ENCODE measurements at places on chromosomes 13 and 19.

- no peak for DNase-seq
Observed at GRCh38 chr13:80203496-80203895, 137.4 kb downstream of the SPRY2 start.

DNA sequence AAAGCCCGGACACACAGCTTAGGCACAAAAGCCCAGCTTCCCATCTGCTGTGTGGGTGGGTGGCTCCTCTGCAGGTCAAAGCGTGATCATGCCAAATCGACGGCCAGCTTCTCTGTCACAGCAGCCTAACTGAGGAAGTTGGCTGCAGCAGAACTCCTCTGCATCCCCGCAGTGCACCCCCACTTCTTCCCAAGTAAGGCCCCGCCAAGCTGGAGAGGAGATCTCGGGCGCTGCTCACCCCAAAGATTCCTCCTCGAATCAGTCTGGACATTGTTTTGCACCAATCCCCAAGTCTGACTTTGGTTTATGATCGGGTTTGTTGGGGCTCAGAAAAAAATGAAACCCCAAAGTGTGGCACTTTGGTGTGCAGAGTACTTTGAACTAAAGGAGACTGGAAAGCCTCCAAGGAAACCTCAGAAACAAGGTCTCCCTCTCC is 19.7 kb upstream of the CPB2 start:
- DNase-seq = no peak

- no peak for DNase-seq
Observed at GRCh38 chr19:18173054-18173571, 500 bp upstream of the IFI30 start.

- DNase-seq = no peak
Observed at GRCh38 chr13:48990900-48991299, 15.2 kb downstream of the FNDC3A start.

DNA sequence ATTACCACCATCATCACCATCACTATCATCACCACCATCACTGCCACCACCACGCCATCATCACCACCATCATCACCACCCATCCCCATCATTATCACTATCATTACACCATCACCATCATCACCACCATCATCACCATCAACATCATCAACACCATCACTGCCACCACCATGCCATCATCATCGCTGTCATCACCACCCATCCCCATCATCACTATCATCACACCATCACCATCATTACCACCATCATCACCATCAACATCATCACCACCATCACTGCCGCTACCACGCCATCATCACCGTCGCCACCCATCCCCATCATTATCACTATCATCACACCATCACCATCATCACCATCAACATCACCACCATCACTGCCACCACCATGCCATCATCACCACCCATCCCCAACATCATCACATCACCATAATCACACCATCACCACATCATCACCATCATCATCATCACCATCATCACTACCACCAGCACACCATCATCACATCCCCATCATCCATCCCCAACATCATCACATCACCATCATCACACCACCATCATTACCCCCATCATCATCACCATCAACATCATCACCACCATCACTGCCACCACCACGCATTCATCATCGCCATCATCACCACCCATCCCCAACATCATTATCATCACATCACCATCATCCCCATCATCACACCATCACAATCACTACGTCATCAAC is 61.7 kb downstream of the TUBGCP3 start:
- no peak for DNase-seq

DNA sequence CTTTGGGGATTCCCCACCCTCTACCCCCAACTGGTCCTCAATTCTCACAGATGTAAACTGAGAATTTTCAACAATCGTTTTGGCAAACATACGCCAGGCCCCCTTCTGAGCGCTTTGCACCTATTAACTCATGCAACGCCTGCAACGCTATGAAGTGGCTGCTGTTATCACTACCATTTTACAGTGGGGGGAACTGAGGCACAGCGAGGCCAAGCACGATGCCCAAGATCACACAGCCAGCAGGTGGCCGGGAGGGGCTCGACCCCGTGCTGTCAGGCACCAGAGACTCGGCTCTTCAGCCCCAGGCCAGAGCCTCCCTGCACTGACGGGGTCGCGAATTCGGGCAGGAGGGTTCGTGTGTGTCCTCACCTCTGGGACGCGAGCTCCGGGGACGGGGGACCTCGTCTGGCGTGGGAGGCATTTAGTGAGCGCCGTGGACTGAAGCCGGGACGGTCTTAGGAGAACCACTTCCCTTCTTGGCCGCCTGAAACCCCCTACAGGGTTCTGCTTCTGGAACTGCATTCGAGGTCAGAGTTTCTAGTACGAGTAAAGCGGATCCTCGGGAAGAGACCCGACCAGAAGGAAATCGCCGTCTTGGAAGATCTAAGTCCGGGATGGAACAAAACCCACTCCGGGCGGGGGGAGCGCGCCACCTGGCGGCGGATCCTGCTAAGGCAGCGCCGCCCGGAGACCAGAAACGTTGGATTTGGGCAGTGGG is 21.0 kb downstream of the ZNF114 start:
- peak; percentile 68 for DNase-seq

DNA sequence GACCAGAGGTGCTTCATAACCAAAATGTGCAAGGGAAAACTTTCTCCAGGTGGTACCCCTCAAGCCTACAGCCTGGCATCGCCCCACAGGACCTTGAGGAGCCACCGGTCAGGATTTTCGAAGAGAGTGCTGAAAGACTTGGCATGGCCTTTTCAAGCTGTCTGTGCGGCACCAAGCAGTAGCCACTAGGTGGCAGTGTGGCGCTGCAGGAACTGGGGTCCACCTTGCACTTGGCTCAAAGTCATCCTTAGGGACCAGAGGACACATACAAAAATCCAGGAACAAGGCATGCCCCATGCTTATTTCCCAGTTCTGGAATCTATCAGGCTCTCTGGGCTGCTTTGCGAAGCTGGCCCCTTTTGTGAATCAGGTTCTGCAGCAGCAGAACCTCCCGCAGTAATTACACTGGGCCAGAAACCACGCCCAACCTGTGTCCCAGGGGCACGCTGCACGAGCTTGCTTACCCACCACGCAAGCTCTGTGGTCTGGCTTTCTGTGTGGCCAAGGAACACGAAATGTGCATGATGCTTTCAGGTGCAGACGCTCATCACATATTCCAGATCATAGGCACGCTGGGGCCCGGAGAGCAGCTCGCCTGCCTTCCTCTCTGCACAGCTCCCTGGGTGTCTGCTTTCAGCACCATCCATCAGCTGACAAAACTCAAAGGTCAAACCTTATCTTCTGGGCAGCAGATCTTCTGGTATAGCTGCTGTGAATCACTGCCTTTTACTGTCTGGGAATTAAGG is 87.2 kb downstream of the SLC7A1 start:
- peak; percentile 73 for DNase-seq

GRCh38 chr13:47955836-47956235 is 45.2 kb downstream of the SUCLA2 start:
- DNase-seq = no peak

DNA sequence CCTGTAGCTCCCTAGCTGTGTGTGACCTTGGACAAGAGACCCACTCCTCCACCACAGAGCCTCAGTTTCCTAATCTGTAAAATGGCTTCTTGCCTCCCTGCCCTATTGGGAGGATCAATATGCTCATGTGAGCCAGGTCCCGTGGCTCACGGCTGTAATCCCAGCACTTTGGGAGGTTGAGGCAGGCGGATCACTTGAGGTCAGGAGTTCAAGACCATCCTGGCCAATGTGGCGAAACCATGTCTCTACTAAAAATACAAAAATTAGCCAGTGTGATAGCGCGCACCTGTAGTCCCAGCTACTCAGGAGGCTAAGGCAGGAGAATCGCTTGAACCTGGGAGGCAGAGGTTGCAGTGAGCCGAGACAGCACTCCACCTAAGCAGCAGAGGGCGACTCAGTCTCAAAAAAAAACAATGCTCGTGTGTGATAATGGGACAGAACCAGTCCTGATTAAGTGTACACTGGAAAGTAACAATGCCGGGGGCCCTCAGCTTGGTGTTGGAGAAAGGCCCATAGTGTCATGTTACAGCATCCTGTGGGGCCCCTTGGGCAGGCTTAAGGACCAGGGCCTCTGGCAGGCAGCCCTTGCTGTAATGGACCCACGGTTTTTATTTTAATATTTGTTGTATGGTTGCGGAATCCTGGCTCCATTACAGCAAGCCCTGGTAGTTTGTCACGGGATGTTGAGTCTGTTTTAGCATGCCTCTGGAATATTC is 6.8 kb downstream of the RPS11 start:
- DNase-seq = no peak

DNA sequence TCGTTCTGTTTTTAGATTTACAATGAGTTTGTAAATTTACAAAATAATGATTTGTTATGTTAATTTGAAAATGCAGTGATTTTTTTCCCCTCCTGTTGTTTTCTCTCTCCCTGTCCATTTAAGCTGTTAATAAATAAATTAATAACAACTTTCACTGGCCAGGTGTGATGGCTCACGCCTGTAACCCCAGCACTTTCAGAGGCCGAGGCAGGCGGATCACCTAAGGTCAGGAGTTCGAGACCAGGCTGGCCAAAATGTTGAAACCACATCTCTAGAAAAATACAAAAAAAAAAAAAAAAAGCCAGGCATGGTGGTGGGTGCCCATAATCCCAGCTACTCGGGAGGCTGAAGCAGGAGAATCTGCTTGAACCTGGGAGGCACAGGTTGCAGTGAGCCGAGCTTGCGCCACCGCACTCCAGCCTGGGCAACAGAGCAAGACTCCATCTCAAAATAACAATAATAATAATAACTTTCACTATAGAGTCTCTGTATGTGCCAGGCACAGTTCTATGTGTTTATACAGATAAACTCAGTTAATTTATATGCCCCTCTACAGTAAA is 229.2 kb upstream of the ARGLU1 start:
- DNase-seq = no peak

DNA sequence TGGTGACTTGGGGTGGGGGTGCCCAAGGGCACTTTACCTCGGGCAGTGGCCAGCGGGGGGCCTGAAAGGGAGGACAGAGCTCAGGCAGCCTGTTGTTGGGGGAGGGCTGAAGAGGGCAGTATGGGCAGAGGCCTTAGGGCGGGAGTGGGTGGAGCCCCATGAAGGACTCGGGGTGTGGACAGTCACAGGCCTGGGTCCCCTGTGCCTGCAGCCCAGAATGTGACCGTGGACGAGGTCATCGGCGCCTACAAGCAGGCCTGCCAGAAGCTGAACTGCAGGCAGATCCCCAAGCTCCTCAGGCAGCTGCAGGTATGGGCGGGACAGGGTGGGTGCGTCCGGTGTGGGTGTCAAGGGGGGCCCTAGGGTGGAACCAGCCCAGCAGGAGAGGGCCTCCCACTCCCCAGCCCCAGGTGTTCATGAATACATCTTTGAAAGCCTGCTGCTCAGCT is 22.5 kb downstream of the NKPD1 start:
- no peak for DNase-seq

DNA sequence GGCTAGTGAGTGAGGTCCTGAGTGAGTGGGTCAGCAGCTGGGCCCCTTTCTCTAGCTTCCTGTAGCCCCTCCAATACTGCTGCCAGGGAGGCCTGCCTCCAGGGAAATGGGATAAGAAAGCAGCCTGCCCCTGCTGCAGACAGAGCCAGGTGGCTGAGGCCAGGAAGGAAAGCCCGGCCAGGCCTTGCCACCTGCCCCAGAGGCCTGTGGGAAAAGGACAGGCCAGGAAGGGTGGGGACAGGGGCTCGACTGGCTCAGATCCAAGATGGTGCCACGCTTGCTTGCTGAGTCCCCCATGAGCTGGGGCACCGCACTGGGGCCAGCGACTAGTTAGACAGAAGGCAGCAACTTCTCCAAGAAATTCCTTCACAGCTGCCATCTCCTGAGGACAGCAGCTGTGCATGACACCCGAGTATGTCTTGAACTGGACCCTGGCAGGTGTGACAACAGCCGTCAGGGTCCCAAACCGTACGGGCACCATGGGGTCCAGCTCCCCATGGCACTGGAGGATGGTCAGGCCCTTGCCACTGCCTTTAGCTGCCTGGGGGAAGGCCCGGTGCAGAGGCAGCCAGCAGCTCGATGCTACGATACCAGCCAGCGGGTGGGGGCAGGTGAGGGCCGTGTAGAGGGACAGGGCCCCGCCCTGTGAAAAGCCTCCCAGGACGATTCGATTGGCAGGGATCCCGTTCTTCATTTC is 5.1 kb upstream of the PRR36 start:
- no peak for DNase-seq

GRCh38 chr13:20069956-20070355 is 90.9 kb downstream of the GJA3 start:
- peak; percentile 18 for DNase-seq

DNA sequence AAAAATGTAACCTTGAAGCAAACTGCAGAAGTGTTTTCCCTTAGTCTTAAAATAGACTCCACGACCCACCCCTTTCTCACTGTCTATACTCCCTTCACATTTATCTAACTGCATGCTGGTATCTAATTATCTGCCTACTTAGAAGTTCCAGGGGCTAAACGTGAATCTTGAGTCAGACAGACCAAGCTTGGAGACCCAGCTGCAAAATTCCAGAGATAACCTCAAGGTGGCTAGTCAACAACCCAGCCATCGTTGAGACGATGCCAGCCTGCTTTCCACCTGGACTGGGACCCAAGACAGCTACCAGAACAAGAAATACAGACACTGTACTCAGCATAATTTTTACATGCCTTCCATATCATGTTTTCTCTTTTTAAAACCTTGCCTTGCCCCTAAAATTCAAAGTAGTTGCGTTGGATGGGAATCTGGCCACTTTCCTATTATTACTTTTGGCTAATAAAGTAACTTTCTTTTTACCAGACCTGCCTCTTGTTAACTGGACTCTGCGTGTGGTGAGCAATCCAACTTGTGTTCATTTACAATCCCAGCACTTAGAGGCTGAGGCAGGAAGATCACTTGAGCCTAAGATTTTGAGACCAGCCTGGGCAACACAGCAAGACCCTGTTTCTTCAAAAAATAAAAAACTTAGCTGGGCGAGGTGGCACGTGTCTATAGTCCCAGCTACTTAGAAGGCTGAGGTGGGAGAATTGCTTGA is 82.3 kb downstream of the CDADC1 start:
- no peak for DNase-seq

DNA sequence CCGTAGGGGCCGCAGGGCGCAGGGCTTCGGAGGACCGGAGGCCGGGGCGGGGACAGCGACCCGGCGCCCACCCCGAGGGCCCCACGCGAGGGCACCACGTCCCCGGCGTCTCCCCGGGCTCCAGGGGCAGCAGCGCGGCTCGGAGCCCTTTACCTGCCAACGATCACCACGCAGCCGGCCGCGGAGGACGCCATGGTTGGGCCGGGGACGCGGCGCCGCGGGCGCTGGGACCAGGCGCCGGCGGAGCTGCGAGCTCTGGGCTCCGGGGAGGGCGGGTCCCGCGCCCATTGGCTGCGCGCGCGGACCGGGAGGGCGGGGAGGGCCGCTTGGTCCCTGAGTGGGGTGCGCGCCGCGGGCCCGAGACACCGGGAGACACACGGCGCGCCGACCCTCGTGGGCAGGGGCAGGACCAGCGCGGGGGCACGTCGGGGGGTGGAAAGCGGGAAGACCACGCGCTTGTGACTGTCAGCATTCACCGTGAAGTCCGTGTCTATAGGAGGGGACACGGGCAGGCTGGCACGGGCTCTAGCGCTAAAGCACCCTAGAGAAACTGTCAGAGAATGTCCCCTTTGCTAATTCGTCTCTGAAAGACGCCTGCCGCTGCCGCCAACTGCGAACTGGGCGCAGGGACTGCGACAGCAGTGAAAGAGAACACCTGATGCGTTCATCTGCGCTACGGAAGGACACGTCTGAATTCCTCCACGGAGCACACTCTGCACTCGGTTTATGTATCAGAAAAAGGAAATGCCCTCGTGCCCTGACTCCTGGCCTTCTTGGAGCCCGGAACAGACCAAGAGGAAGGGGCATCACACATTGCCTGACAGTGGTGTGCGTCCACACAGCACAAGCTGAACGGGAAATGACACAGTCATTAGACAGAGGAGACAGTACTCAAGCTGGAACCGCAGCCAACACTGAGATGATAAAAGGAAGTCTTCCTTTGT is at the start of gene CRYL1:
Gene CRYL1, minus strand, starts transcription at position 257 of the 944 bp plus-strand sequence. Its CDS starts 63 bp downstream, at position 194.
- DNase-seq = peak; percentile 55

GRCh38 chr13:44128552-44129001 is 245.0 kb upstream of the SERP2 start:
- DNase-seq = no peak
